ENCODE measurements at places on chromosomes 16 and 17.

GRCh38 chr17:49218941-49219913 is 8.7 kb downstream of the ABI3 start:
- no peak for DNase-seq

GRCh38 chr16:1054660-1055556 is 17.6 kb upstream of the SSTR5 start:
- DNase-seq = no peak

- DNase-seq = no peak
Observed at GRCh38 chr16:20306401-20306800, 20.9 kb downstream of the GP2 start.

DNA sequence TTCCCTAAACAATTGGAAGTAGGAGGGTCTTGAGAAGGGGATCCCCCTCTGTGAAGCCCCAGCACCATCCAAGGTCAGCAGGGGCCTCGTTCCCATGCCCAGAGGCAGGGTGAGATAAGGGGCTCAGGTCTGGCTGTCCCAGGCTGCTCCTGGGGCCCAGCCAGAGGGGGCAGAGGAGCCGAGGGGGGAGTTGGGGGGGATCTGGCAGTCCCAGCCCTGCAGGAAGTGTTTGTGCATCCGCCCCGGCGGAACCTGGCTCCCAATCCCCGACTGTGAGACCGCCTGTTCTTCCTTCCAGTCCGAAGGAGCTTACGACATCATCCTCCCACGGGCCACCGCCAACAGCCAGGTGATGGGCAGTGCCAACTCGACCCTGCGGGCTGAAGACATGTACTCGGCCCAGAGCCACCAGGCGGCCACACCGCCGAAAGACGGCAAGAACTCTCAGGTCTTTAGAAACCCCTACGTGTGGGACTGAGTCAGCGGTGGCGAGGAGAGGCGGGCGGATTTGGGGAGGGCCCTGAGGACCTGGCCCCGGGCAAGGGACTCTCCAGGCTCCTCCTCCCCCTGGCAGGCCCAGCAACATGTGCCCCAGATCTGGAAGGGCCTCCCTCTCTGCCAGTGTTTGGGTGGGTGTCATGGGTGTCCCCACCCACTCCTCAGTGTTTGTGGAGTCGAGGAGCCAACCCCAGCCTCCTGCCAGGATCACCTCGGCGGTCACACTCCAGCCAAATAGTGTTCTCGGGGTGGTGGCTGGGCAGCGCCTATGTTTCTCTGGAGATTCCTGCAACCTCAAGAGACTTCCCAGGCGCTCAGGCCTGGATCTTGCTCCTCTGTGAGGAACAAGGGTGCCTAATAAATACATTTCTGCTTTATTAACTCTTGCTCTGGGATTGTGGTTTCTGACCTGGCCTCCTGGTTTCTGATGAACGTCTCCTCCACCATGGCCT is 14.9 kb downstream of the GPRC5C start:
- DNase-seq = no peak

Data from NCI-H1694 treated with DMSO at 0.1 percent for 48 hours (cell line).